LHCN-M2 (cell line): ENCODE measurements at places on chromosomes 5 and 9.
A peak's percentile ranks its signal among the peaks of the same experiment; 100 is the strongest.

DNA sequence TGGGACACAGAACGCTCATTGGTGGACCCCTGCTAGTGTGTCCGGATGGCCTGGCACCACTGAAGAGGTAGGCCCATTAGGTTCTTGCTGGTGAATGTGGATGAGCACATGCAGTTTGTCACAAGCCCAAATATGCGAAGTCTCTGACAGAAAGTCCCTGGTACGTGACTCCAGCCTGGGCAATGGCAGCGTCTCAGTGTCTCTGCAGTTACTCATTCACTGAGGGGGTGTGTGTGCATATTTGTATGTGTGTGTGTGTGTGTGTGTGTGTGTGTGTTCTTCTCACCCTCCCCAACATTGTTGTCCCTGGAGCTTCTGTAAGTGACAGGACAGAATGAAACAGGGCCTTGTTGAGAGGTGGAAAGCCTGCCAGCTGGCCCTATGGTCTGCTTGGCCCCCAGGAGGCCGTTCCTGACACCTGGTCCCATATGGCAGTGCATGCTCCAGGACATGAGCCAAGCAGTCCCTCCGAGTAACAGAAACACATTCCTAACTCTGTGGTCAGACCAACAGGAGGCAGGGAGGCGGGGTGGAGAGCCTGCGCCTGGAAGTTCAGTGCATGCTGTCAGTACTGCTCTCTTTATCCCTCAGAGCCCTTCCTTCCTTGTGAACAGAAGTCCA is 169.9 kb downstream of the SLC28A3 start:
- DNase-seq = peak; percentile 96

DNA sequence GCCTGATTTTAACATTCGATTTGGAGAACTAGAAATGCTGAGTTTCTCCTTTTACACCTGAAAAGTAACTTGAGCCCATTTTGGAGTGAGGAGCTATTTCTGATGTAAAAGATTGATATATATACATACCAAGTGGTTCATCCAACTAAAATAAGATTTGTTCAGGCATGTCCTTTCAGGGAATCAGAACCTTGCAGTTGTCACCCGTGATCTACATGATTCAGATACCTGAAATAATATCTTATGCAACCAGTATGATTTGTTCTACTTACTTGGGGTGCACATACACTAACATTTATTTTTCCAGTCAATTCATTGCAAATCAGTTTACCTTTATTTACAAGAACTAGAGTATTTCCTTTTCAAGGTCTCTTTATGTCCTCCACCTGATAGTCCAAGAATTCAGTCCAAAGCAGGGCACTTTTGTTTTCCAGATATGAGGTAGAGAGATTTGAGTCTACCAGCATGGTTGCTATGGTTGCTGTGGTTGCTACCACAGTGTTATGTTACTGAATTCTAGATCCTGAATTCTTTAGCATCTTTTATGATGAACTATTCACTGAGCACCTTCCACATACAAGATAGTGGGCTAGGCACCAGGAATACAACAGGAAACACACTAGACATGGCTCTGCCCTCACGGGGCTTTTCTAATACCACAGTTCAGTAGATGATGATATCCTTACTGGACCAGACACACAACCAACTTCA is 49.3 kb downstream of the CCL28 start:
- DNase-seq = no peak

- no peak for DNase-seq
These were observed 4.2 kb downstream of the IFNA8 start for GRCh38 chr9:21413151-21413550.

DNA sequence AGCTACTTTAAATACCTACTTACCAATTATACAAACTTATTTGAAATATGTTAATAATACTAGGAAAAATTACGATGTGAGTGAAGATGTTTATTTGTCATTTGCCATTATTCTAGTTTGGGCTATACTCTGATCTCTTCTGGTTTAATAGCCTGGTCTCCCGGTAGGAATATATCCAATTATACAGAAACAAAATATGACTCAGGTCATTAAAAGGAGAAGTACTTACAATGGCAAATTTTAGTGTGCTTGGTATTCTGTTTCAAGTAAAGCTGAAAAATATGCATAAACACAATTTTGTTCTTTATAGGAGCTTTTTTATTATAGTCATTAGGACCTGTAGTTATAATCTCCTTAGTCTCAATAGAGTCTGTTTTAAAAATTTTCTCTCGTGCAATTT is 176.8 kb downstream of the SLCO4C1 start:
- DNase-seq = no peak

DNA sequence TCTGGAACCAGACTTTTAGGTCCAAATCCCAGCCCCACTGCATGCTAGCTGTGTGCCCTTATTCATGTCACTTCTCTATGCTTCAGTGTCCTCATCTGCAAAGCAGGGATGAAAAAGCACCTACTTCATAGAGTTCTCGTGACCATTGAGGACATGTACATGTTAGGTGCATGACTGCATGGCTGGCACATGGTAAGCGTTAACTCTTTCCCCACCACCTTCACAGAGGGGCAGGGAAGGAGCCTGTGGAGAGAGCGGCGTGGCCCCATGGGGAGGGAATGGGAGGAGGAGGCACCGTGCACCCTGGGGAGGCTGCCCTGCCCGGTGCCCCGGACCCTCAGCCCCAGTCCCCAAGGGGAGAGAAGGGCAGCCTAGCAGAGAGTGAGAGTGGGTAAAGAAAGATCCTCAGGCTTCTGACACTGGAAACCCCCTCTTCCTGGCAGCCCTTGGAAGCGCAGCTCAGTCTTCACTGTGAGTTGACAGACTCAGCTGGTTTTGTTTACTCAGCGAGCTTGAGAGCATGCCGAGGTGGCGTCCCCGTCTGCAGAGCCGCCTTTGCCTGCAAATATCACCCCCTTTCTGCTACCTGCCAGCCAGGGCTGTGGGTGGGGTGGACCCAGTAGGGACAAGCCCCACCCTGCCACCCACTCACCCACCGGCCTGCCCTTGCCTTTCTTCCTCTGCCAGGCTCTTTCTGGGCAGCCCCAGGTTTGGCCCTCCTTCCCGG is 10.6 kb upstream of the ANGPTL2 start:
- DNase-seq = peak; percentile 44

DNA sequence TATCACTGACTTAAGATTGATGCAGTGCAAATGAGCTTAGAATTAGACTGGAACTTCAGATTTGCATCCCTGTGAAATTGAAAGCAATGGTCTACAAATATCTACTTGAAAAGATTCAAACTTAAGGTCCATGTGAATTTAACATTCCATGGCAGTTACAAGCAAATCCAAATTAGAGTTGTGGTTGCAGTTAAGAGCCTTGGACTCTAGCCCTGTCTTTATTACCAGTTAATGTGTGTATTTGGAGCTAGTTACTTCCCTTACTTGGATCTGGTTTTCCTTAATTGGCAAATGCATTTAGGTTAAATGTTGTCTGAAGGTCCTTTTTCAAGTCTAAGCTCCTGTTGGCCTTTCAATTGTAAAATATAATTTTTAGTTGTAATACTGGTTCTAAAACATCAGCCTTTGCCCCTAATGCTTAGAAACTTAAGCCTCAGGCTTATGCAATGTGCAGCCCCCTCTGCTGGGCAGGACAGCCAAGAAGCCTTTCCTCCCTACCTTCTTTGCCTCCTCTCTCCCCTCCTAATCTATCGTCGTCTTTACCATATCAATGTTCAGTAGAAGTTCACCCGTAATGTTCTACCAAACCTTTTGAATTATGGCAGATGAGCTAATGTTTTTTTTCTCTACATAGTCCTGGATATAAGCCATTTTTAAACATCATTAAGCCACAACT is 59.5 kb downstream of the ERMP1 start:
- DNase-seq = no peak

- peak; percentile 10 for DNase-seq
These were observed 430.1 kb upstream of the WWC1 start for GRCh38 chr5:167861129-167861927.

- no peak for DNase-seq
These were observed 418.6 kb upstream of the TYRP1 start for GRCh38 chr9:12274577-12274976.

DNA sequence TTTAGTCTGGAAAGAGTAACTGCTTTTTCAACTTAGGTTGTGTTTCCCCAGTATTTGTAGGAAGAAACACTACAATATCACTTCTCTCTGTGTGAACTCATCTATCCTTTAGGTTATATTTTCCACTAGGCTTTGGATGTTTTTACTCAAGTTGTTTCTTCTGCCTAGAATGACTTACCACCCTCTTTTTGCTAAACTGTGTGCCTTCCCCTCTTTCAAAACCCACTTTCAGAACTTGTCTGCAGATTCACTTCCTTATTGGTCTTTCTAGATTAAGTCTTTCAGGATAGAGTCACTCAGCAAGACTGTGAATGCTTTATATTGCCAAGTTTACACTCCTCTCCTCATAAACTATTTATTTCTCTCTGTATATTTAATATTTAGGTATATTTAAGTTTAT is 14.2 kb upstream of the CAST start:
- no peak for DNase-seq

GRCh38 chr9:103183701-103184171 is 188.6 kb downstream of the CYLC2 start:
- DNase-seq = no peak

- DNase-seq = no peak
These were observed 38.7 kb upstream of the CDKN2AIPNL start for GRCh38 chr5:134450374-134450773.

DNA sequence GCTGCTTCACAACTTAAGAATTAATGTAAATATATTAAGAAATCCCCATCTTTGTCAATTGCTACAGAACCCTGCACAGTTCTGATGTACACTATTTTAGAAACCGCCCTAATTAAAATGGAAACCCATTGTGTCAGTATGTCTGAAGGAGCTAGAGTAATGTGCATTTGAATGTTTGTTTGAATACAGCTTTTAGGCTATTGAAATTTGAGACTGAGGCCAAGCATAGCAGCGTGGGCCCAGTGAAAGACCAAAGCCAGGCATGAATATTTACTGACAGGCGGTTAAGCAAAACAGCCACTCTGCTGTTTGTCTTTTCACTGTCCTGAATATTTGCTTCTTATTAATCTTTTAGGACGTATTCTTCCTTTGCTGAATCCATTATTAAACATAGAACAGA is 252.3 kb downstream of the IZUMO3 start:
- DNase-seq = no peak

DNA sequence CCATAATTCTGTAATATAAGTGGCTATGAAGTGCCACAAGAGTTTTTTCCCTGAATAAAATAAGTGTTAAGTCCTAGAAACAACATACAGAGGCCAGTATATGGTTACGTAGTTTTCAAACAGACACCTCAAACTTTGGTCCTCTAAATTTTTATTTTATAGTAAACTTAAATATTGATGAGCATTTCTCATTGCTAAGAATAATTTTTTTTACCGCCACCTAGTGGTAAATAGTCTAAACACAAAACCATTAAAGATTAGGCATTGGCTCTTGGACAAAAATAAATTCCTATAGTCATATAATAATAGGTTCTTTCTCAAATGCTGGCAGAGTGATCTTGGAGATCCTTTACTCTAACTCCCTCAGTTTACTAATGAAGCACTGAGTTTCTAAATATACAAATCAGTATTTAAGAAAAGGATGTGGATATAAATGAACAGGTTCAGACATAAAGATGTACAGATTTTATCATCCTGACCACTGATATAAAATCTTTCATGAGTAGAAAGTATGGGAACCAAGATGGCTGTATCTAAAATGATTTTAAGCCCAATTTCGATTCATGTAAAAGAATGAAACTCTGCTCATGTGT is 136.2 kb downstream of the FANCC start:
- DNase-seq = no peak

DNA sequence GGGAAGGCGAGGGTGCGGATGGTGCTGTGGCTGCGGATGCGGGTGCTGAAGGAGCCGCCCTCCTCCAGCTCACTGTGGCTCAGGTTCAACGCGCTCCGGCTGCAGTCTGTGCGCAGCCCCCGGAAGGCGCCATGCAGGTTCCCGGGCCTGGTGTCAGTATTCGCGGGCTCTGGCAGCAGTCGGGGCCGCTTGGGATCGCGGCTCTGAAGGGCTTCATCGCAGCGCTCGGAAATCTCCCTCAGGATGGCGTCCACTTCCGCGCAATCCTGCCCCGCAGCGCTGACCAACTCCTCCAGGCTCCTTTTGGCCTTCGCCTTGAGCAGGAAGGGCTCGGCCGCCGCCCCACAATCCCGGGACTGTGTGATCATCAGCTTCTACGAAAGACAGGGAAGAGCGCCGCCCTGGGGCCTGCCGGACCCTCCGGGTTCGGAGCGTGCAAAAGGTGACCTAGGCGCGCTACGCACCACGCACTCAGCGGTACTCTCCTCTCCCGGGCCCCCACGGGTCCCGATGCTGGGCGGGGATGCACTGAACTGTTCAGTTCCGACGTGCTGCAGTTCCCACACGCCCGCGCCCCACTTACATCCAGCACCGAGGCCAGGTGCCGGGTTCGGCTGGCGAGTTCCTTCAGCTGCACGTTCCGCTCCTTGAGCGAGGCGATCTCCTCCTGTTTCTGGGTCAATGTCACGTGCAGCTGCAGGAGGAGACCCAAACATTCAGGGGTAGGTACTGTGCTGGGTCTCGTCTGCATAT is 6.5 kb downstream of the MCIDAS start:
- no peak for DNase-seq

DNA sequence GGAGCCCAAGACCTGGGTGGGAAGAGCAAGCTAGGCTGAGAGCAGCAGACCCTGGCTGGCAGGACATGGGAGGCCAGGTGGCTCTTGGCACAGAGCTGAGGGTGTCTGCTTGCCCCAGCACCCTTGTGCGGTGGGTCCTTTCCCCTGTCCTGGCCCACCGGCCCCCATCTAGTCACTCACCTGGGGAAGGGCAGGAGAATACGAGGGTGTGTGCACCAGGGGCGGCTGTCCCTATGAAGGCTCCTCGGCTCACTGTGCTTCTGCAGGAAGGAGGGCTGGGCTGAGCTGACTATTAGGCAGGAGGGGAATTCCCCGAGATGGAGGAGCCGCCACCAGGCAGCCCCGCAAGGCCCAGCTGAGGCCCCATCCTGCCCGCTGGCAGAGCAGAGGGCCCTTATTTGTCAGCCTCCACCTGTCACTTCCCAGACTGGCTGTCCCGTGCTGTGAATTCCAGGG is 6.1 kb upstream of the TNIP1 start:
- DNase-seq = peak; percentile 62

DNA sequence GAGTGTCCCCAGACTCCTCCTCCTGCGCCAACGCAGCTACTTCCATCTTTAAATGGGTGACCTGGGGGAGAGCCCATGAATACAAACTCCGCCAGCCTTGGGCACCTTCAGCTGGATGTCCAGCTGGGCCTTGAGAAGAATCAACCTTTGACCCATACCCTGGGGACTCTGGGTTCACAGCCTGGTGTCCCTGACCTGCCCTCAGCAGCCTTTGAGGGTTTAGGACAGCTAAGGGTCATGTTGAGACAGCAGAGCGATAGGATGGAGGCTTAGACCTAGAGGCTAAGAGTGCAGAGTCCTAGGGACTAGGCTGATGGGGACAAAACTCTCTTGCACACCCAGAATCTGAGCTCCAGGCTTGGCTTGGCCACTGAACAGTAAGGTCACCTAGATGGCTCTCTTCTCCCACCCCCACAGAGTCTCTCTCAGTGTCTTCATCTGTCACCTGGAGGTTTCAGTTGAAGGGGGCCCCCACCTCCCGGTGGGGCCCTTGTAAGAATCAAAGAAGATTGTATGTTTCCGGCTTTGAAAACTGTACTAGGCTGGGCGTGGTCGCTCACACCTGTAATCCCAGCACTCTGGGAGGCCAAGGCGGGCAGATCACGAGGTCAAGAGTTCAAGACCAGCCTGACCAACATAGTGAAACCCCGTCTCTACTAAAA is 6.7 kb upstream of the AQP3 start:
- DNase-seq = no peak

- no peak for DNase-seq
These were observed 24.4 kb upstream of the ANXA6 start for GRCh38 chr5:151181818-151182523.
